Stimulated activated CD4-positive, alpha-beta T cell treated with anti-CD3 and anti-CD28 coated beads, Interleukin-4, amount 100 ng/mL, for 48 hours (primary cell): ENCODE measurements at places on chromosomes 1 and 21.

DNA sequence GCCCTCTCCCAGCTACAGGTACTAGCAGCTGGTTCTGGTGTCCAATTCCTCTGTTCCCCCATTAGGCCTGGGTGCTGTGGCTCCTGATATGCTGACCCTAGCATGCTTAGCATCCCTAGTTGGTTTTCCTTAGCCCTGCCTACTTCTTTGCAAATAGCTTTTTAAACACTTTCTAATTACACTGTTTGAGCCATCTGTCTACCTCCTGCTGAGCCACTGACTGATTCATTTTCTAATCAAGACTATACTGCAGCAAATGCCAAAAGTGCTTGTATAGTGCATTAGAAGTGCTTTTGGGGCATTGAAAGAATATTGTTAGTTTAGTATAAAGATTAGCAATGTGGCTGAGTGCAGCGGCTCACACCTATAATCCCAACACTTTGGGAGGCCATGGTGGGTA is 36.3 kb downstream of the ERICH3 start:
- DNase-seq: no peak

GRCh38 chr1:81808760-81809159 is 8.0 kb downstream of the ADGRL2 start:
- no peak for DNase-seq

DNA sequence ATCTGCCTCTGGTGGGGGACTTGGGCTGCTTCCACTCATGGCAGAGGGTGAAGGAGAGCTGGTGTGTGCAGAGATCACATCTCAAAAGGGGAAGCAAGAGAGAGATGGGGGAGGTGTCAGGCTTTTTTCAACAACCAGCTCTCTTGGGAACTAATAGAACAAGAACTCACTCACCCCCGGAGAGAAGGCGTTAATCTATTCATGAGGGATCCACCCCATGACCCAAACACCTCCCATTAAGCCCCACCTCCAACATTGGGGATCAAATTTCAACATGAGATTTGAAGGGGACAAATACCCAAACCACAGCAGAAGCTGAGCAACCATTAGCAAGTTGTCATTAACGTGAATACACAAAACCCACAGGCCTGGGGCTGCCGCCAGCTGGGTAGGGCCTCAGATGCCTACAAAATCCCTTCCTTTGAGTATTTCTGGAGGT is 12.0 kb upstream of the VWA5B1 start:
- no peak for DNase-seq

DNA sequence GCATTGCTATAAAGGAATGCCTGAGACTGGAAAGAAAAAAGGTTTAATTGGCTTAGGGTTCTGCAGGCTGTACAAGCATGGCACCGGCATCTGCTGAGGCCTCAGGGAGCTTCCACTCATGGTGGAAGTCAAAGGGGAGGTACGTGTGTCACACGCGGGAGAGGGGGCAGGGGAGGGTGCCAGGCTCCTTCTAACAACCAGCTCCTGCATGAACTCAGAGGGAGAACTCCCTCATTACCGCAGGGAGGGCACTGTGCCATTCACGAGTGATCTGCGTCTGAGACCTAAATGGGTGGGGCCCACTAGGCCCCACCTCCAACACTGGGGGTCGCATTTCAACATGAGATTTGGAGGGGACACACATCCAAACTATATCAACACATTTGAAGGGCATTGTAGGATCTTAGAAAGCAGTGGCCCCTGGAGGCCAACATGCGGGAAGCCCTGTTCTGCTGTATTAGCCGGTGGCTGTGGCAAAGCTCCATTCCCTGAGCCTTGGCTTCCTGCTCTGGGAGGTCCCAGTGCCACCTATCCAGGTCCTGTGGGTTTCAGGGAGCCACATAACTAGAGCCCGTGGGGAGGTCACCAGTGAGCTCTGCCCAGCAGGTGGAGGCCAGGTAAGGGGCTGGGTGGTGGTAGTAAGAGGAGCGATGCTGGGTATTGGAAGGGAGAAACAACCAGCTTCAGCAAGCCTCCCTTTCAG is 10.0 kb downstream of the WNT3A start:
- no peak for DNase-seq

GRCh38 chr1:65069011-65069565 is 78.9 kb upstream of the AK4 start:
- DNase-seq: peak; percentile 55

DNA sequence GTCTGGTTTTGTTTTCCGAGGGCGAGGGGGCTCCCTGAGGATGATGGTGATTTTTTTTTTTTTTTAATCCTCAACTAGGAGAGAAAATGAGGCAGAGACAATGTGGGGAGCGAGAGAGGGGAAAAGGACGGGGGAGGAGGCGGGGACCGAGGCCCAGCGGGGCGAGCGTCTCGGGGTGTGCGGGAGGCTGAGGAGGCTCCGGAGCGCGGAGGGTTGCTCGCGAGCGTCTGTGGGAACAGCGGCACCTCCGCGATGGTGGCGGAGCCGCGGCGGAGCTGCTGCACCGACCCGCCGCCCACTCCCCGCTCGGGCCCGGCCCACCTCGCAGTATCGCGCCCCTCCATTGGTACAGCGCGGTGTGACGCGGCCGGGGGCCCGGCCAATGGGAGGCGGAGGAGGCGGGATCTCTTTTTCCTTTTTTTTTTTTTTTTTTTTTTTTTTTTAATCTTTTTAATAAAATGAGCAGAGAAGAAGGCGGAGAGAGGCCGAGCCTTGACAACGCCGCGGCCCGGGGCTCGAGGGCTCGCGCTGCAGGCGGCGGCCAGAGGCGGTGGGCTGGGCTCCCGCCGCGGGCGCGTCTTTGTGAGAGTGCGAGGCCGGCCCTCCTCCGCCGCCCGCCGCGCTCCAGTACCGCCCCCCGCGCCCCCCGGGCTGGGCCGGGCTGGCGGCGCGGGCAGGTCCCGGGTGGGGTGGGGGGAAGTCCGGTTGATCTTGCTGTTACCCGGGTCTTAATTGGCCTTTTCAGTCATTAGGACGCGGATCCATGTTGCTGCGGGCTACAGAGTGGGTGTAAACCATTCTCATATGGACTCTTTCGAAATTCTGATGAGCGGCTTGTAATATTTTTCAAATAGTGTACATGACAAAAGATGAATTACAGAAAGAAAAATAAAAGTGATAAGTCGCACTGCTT is at the start of gene RERE:
Gene RERE, minus strand, starts transcription at position 229 of the 913 bp plus-strand sequence.
- DNase-seq: peak; percentile 96

- no peak for DNase-seq
Measured at GRCh38 chr1:3976821-3977220, 76.7 kb upstream of the C1orf174 start.

- no peak for DNase-seq
Measured at GRCh38 chr21:36750576-36750959, 51.7 kb downstream of the SIM2 start.
